ENCODE measurements at places on chromosomes 7 and 10. TPM values are rescaled to one million over a fixed set of nuclear protein-coding genes. Genes with fewer than 3 reads are reported as not detected.

GRCh38 chr10:71770255-71770654 is 3.1 kb downstream of the VSIR start:
- peak overlapping the region; percentile 95 for H3K4me3 ChIP-seq
- H3K36me3 ChIP-seq = peaks cover 54% of the 10 kb centered on the region
- peaks cover 83% of the 10 kb centered on the region for H3K4me1 ChIP-seq
- H3K27me3 ChIP-seq = no peaks in the 10 kb centered on the region
- DNase-seq = no peak
- peak overlapping the region; percentile 86 for H3K27ac ChIP-seq

GRCh38 chr7:139091677-139091996 is 17.9 kb downstream of the ZC3HAV1 start:
- H3K36me3 ChIP-seq = peaks cover 90% of the 10 kb centered on the region
- DNase-seq = no peak
- H3K4me3 ChIP-seq = peak overlapping the region; percentile 75
- H3K4me1 ChIP-seq = peaks cover 91% of the 10 kb centered on the region
- peak overlapping the region; percentile 91 for H3K27ac ChIP-seq

DNA sequence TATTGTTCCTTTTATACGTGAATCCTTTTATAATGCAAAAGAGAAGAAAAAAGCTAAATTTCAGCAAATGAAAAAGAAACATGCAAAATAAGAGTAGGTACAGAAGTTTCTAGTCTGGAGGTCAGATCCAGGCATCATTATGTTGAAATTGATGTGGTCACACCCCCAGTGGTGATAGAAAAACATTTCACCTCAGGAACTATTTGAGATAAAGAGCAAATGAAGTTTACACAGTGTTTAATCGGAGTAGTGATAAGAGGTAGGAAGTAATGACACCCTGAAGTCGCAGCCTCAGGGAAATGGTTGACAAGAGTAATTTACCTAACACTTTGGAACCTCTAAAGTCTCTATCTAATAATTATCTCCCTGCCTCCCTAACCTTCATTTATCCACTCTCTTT is 536.0 kb upstream of the STEAP1 start:
- H3K27ac ChIP-seq = peak overlapping the region; percentile 25
- DNase-seq = no peak
- H3K4me1 ChIP-seq = peaks cover 27% of the 10 kb centered on the region
- H3K27me3 ChIP-seq = no peaks in the 10 kb centered on the region
- no peak overlapping the region for H3K4me3 ChIP-seq

DNA sequence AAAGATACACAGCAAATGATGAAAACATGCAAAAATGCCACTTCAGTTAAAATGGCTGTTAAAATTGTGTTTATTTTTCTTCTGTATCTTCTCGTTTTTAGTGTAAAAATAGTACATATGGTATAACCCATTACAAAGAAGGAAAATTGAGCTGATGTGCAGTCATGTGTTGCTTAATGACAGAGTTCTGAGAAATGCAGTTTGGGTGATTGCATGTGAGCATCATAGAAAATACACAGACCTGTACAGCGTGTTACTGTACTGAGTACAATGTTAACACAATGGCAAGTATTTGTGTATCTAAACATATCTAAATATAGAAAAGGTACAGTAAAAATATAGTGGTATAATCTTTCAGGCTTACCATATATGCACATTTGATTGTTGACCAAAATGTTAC is 7.3 kb downstream of the DMTF1 start:
- peaks cover 36% of the 10 kb centered on the region for H3K36me3 ChIP-seq
- peaks cover 58% of the 10 kb centered on the region for H3K4me1 ChIP-seq
- H3K4me3 ChIP-seq = no peak overlapping the region
- H3K27me3 ChIP-seq = no peaks in the 10 kb centered on the region

GRCh38 chr7:37817591-37817960 is 30.8 kb upstream of the NME8 start:
- no peak overlapping the region for H3K4me3 ChIP-seq
- DNase-seq = no peak
- H3K4me1 ChIP-seq = no peaks in the 10 kb centered on the region

- H3K27me3 ChIP-seq = no peaks in the 10 kb centered on the region
- H3K4me1 ChIP-seq = no peaks in the 10 kb centered on the region
- no peak overlapping the region for H3K4me3 ChIP-seq
Measured at GRCh38 chr10:109676703-109677102, 246.6 kb downstream of the XPNPEP1 start.

- no peaks in the 10 kb centered on the region for H3K4me1 ChIP-seq
- peaks cover 32% of the 10 kb centered on the region for H3K27me3 ChIP-seq
- no peak overlapping the region for H3K4me3 ChIP-seq
- H3K36me3 ChIP-seq = no peaks in the 10 kb centered on the region
- DNase-seq = no peak
Measured at GRCh38 chr7:33910756-33911155, 5.4 kb downstream of the BMPER start.

LRRC61 gene
- total RNA-seq = 14.9 TPM

All from activated CD4-positive, alpha-beta T cell treated with anti-CD3 and anti-CD28 coated beads, Interleukin-2, amount 10 ng/mL, durations not matched to agents 7 days and 5 days (primary cell).